GM12864 (cell line): ENCODE measurements at places on chromosomes 1 and 21.

- DNase-seq: no peak
These were observed 78.1 kb downstream of the DHRS3 start for GRCh38 chr1:12539705-12540579.

- peak; percentile 38 for DNase-seq
These were observed 64.0 kb upstream of the ZNF281 start for GRCh38 chr1:200473698-200474371.

GRCh38 chr1:162822391-162823200 is 32.1 kb downstream of the HSD17B7 start:
- DNase-seq: no peak

DNA sequence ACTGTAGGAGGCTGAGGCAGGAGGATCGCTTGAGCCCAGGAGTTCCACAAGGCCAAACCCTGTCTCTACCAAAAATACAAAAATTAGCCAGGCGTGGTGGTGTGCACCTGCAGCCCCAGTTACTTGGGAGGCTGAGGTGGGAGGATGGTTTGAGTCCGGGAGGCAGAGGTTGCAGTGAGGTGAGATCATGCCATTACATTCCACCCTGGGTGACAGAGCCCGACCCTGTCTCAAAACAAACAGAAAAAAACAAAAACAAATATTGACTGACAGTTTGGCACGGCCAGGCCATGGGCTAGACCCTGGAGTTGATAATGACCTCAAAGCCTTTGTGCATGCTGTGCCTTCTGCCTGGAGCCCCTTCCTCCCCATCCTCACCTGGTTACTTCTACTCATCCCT is 19.2 kb upstream of the RSPO1 start:
- DNase-seq: no peak

DNA sequence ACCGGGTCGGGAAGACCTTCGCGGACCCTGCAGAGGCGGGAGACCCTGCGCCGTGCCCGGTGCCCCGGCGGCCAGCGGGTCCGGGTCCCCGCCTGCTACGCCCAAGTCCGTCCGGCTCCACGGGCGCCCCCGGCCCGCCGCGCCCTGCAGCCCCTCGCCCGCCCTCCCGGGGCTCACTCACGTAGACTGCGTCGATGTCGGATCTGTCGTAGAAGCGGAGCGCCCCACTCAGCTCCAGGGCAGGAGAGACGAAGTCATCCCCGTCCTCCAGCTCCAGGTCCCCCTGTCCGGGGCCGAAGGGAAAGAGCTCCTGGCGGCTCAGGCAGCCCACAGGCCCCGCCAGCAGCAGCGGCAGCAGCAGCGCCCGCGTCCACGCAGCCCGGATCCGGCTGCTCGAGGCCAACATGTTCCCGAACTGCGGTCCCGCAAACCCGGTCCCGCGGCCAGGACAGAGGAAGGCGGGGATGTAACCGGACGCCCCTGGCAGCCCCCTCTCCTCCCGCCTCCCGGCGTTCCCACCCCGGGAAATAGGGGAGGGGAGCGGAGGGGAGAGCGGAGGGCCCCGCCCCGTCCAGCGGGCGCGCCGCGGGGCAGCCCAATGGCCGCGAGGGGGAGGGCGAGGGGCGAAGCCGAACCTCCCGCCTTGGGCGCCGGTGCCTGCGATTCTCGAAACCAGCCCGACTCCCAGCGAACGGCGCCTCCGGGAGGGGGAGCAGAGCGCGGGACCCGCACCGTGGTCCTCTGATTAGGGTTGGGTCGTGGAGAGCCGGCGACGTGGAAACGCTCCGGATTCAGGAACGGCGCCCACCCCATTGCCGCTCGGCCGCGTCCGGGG is at the start of gene NID1:
NID1 (minus strand) TSS at position 417 of the 835 bp plus-strand sequence; CDS start at position 406, 11 bp downstream.
- no peak for DNase-seq

GRCh38 chr21:31030367-31031106 is 7.7 kb downstream of the KRTAP19-8 start:
- peak; percentile 39 for DNase-seq

DNA sequence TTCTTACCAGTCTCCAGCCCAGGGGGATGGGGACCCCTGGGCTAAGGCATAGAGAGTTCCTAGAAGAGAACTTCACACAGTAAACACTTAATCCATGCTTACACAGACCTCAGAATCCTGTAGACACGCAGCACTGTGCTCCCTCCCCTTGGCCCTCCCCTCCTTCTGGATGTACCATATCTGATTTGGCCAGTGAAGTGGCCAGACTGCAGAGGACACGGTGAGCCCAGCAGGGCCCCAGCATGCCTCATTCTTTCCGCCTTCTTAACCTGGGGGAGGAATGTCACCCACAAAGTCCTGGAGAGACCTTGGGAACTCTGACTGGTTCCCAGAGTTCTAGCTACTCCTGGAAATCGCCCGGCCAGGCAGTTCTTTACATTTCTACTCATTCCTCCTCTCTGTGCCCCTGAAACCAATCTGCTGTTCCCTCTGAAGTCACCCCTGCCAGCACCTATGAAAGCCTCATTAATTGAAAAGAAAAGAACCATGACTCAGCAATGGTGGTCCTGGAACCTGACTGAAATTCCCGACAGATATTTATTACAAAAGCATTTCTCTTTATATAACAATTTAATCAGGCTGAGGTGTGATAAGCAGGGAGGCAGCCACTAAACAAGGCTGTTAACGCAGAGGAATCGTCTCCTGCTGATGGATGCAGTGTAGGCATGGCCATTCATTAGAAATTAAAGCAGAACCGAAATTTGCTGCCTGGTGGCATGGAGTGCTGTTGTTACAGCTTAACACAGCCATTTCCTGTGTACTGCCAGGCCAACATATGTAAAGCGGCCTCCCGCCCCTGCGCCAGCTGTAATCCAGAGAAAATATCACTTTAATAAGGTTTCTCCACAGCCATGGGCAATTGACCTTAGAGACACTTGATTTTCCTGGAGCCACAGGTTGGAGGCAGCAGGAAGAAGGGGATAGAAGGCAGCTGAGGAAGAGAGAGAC is 74.6 kb upstream of the KCND3 start:
- no peak for DNase-seq

GRCh38 chr1:58094221-58094620 is 452.3 kb downstream of the OMA1 start:
- no peak for DNase-seq

GRCh38 chr1:64320470-64320869 is 117.0 kb downstream of the UBE2U start:
- DNase-seq: no peak

- no peak for DNase-seq
These were observed 155.5 kb downstream of the GLUL start for GRCh38 chr1:182235952-182236650.

- no peak for DNase-seq
These were observed 7.5 kb downstream of the CD1B start for GRCh38 chr1:158323866-158324265.

DNA sequence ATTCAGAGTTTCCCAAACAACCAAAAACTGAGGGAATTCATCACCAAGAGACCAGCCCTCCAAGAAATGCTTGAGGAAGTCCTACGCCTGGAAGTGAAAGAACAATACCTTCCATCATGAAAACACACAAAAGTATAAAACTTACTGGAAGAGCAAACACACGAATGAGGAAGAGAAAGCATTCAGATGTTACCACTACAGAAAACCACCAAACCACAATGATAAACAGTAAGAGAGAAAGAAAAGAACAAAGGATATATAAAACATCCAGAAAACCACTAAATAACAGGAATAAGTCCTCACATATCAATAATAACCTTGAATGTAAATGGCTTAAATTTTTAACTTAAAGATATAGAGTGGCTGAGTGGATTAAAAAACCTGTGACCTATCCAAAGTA is 58.5 kb upstream of the BCL10 start:
- no peak for DNase-seq

GRCh38 chr1:171345536-171345935 is 31.6 kb downstream of the FMO4 start:
- no peak for DNase-seq

- no peak for DNase-seq
These were observed 442.3 kb downstream of the PLPP3 start for GRCh38 chr1:56137090-56137489.

DNA sequence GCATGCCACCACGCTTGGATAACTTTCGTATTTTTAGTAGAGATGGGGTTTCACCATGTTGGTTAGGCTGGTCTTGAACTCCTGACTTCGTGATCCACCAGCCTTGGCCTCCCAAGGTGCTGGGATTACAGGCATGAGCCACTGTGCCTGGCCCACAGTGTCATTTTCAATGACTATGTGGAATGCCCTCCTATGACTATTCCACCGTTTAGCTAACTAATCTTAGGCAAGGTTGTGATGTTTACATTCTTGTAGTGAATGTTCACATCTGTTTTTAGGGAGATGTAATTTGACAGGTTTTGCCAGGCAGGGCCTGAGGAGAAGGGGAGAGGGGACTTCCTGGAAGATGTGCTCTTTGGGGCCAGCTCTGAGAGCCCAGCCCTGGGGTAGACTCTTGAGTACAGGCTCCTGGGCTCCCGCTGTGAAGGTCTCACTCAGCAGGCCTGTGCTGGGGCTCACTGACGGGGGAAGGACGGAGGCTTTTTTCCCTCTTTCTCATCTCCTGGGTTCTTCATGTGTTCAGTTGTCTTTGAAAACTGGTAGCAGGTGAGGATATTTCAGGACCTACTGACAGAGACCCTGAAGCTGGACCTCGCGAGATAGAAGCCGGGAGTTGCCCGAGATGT is 13.2 kb downstream of the COQ8A start:
- DNase-seq: no peak

DNA sequence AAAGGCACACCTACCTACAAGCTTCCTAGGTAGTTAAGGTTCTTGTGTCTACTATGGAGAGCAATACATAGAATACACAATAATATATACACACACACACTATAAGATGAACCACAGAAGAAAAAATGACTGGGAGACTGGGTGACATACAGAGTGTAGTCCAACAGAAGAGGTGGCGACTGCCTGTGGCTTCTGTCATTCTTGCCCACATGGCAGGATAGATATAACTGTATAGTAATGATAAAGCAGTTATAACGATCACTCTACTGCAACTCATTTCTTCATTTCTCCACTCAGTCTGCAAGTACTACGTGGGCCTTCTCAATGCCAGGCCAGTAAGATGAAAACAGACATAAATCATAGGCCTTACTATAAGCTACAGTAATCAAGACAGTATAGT is 113.8 kb upstream of the EDN2 start:
- no peak for DNase-seq

DNA sequence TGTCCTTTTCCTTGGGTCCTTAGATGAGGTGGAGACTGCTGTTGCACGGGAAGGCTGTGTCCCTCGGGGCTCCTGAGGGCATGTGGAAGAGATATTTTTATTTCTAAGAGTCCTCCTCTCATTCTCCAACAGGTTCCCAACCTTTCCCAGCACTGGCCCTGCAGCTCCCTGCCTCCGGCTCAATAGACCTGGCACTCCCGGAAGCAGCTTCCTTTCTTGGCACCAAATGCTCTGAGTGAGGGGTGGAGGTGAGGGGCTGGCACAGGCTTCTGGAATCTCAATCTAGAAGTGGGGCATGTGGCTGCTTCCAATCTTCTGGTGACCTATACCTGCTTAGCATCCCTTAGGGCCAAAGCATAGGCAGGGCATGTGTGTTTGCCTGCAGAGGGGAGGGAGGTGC is 4.5 kb downstream of the ETV3L start:
- no peak for DNase-seq

DNA sequence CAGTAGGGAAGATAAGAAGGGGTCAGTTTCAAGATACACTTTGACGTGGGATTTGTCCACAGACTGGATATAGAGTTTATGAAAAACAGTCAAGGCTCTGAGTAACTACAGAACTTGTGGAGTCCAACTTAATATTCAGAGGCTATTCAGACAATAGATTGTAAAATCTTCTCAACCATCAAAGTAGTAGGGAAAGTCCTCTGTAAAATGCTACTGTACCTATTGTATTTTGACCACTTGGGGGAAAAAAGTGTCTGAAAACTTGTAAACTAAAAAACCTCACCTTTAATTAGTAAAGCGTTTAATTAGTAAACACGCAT is 10.5 kb downstream of the PTP4A2 start:
- no peak for DNase-seq

DNA sequence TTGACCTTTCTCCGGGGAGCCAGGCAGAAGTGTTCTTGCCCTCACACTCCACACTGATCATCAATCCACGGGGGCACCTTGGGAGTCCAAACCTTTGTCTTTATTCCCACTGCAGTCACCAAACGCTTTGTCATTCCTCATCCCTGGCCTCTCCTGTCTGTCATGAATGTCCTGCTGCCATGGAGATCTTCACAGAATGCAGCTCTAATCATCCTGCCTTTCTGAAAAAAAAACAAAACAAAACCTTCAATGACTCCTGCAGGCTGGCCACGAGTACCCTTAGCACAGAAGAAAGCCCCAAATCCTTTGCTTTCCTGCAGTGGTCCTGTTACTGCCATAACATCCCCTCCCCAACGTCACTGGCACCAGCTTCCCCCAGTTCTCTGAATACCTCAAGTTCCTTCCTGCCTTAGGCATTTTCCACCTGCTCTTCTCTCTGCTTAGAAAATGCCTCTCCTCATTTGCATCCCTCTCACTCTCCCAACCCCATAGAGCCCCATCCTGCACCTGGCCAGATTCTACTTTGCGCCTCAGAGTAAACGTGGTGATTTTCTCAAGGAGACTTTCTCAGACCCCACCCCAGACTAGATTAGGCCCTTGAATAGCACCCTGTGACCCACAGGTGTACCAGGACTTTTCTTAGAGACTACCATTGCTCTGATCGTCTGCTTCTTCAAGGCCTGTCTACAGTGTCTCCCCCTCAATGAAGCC is 131.2 kb downstream of the AK5 start:
- DNase-seq: no peak

- no peak for DNase-seq
These were observed 140.4 kb upstream of the ETV3 start for GRCh38 chr1:157278383-157279137.

- DNase-seq: no peak
These were observed 10.7 kb upstream of the SDC3 start for GRCh38 chr1:30919025-30919881.

- no peak for DNase-seq
These were observed 2.0 kb downstream of the HNRNPU start for GRCh38 chr1:244862354-244862698.

GRCh38 chr1:174957829-174958228 is 41.9 kb upstream of the CACYBP start:
- DNase-seq: no peak

DNA sequence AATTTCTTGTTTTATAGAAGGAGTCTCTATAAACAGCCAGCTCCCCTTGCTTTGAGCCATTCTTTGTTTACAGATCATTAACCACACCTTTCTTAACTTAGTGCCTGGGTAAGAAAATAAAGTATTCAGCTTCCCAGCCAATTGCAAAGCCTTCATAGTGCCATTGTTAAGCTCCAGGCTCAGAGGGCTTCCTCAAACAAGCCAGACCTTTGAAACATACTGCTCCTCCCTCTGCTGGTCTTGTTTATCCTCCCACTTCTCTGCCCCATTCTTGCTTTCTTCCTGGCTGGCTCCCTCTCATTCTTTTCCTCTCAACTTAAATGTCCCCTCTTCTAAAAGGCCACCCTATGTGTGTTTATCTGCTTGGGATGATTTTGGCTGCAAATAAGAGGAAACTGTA is 319.4 kb upstream of the ST6GALNAC5 start:
- no peak for DNase-seq
